H1 (cell line): ENCODE measurements at places on chromosomes 12 and 14. TPM values are rescaled to one million over a fixed set of nuclear protein-coding genes. Genes with fewer than 3 reads are reported as not detected.

GRCh38 chr12:100980856-100981255 lies 186.3 kb downstream of the ANO4 start:
- no peak for DNase-seq

DNA sequence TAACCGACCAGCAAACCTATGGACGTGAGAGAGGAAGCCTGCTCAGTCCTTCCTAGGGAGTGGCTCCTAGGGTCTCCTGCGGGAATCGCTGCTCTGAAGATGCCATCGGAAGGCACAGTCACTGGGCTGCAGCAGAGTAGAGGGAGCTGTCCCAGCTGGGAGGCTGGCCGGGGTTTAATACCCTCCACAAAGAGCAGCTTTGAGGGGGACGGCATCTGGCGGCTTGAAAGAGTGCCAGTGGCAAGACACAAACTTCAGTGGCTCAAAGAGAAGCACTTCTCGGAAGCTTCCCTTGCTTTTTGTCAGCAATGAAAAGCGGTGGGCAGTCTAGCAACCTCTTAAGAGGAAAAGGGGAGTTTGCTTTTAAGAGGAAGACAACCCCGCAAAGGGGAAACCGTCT lies 114.6 kb downstream of the TMEM132C start:
- DNase-seq = no peak

- no peak for DNase-seq
Observed at GRCh38 chr14:21096438-21096837, 2.0 kb downstream of the ZNF219 start.

DNA sequence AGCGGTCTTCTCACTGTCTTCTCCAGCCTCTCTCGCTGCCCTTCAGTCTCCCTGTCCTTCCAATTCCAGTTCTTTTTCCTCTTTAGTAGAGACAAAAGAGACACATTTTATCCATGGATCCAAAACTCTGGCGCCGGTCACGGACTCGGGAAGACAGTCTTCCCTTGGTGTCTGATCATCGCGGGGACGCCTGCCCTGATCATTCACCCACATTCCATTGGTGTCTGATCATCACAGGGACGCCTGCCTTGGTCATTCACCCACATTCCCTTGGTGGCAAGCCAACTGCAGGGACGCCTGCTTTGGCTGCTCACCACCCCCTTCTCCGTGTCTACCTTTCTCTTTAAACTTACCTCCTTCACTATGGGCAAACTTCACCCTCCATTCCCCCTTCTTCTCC lies 619.5 kb downstream of the RERGL start:
- DNase-seq = no peak

DNA sequence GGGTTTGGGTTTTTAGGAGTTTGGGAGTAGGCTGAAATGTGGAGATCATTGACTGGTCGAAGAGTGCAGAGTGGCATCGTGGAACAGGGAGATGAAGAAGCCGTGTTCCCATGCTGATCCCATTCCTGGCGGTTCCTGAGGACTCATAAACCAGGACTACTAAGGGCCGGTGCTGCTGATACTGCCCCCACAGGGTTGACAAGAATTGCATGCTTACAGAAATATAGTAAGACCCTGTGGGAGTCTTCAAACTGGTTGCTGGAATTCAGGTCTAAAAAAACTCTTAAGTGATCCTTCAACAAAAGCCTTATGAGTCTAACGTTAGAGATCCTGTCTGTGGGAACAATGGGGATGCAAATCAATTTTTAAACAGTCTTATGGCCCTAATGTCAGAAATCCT lies 64.0 kb upstream of the ARHGAP5 start:
- no peak for DNase-seq

CCDC198 gene
- total RNA-seq = not detected in 2 replicates

GRCh38 chr14:92945544-92945943 lies 22.6 kb downstream of the CHGA start:
- no peak for DNase-seq

CLECL1 gene
- total RNA-seq = not detected in 2 replicates

- DNase-seq = no peak
Observed at GRCh38 chr12:128784030-128784760, 39.6 kb downstream of the SLC15A4 start.

GRCh38 chr12:1544996-1545700 lies 49.2 kb downstream of the FBXL14 start:
- no peak for DNase-seq

CMA1 gene
- not detected in 2 replicates for total RNA-seq

DNA sequence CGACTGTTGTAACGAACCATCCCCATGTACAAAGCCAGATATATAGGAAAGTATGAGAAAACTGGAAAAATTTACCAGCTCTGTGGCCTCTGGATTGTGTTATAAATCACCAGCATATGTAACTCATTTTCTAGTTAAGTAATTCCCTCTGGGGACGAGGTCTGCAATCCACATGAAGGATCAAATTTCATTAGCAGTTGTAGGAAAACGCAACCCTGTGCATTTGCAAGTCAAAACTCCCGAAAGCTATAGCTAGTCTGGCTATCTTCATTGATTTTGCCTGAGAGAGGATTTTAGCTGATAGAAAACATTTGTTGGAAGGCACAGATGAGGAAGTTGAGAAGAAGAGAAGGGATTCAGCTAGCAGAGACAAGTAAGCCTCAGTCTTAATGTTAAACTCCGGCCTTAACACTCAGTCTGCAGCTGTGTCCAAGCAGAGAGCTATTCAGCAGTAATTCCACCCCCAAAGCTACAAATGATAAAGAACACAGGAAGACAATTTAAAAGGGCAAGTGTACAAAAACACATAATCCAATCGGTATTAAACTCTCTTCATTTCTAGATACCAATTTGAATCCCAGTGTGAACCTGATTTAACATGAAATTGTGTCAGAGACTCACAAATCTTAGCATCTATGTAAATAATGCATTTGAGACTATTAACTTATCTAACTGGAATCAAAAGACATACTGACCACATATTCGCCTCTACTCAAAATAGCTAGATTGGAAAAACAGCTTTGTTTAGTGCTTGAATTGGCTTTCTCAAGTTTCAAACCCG lies 54.2 kb upstream of the CERS5 start:
- DNase-seq = no peak

GRCh38 chr12:105107171-105107493 lies 399 bp upstream of the WASHC4 start:
- no peak for DNase-seq

DNA sequence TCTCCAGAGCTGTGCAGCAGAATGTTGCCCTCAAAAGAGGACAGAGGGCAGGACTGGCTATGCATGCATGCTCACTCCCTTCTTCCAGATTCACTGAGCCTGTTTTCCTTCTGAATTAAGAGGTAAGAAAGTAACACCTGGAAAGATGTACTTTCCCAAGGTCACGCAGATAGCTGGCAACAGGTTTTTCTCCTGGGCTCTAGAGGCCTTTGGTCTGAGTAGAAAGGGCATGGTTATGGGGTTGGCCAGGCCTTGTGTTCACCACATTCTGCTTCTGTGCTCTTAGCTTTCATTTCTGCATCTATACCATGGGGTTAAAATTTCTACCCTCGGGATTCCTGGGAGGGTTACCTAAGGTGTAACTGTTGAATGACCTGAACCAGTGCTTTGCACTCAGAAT lies 57.5 kb downstream of the RASSF3 start:
- DNase-seq = no peak

ACVRL1 gene
- total RNA-seq = 0.09 TPM in 1 of 2 replicates, not detected in the other

DNA sequence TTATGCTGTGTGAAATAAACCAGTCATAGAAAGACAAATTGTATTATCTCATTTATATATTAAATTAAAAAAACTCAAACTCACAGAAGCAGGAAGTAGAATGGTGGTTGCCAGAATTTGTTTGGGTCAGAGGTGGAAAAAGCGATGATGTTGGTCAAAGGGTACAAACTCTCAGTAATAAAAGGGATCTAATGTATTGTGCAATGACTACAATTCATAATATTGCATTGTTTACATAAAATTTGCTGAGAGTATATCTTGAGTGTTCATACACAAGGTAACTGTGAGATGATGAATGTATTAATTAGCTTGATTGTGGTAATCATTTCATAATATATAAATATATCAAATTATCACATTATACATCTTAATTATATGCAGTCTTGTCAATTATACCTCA lies 56.7 kb downstream of the FOXG1 start:
- no peak for DNase-seq

GRCh38 chr12:664075-664778 lies 982 bp upstream of the NINJ2 start:
- no peak for DNase-seq

RHOJ gene
- not detected in 2 replicates for total RNA-seq

- no peak for DNase-seq
Observed at GRCh38 chr14:57029620-57030253, 219.5 kb upstream of the OTX2 start.

ACOT4 gene
- total RNA-seq = 0.48 and 0.80 TPM in 2 replicates

GRCh38 chr12:48441069-48441468 lies 31.3 kb upstream of the ANP32D start:
- no peak for DNase-seq

- DNase-seq = no peak
Observed at GRCh38 chr12:90102957-90103652, 394.5 kb upstream of the ATP2B1 start.

TAS2R7 gene
- total RNA-seq = not detected in 2 replicates

SLC10A1 gene
- not detected in 2 replicates for total RNA-seq

GRCh38 chr12:130236446-130236845 lies 74.2 kb downstream of the FZD10 start:
- DNase-seq = no peak

DNA sequence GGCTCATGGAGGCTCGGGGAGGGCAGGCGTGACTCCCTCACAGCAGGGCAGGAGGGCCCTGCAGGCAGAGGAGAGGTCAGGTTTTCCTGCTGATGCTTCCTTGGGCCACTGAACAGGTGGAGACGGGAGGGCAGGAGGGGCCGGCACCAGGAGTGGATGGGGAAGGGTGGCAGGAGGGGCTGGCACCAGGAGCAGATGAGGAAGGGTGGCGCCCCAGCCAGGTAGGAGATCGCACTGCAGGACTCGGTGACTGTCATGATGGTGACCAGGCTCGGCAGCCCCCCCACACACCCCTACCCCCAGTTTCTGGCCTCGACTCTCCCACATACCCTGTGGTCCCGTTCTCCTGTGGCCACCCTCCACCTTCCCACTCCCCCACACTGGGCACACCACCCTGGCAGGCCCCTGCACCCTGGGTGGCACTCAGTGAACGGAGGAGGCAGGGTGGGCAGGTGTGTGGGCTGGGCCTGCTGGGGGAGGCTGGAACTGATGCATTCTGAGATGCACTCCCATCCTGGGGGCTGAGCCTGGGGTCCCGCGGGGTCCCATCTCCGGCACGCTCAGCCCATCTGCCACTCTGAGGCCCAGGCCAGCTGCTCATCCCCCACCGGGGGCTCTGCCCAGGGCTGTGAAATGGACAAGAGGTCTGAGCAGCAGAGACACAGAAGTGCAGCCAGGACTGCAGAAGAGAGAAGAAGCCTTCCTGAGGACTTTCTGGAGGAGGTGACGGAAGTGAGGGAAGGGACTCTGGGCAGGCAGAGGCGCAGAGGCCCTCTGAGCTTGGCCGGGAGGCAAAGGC lies 2.8 kb downstream of the NUDT14 start:
- DNase-seq = no peak

KRT6C gene
- total RNA-seq = not detected in 2 replicates

DNA sequence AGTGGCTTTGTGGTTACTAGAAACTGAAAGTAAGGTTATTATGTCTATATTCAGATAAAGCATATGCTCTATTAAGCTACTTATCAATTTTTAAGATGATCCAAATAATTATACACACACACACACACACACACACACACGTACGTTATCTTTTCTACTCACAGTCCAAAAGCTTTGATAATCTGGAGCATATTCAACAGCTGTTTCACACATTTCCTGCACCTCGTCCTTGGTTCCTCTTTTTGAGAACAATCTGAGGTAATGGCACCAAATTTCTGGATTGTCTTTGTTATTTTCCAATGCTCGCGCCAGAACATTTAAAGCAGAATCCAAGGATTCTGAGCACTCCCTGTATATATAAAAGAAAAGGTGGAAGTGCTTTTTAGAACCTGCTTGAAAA lies 37.5 kb downstream of the ZFC3H1 start:
- DNase-seq = no peak

EP400 gene
- 69.6 and 69.7 TPM in 2 replicates for total RNA-seq

FAM177A1 gene
- 32.0 and 34.0 TPM in 2 replicates for total RNA-seq

ENDOU gene
- total RNA-seq = not detected in 2 replicates

DNA sequence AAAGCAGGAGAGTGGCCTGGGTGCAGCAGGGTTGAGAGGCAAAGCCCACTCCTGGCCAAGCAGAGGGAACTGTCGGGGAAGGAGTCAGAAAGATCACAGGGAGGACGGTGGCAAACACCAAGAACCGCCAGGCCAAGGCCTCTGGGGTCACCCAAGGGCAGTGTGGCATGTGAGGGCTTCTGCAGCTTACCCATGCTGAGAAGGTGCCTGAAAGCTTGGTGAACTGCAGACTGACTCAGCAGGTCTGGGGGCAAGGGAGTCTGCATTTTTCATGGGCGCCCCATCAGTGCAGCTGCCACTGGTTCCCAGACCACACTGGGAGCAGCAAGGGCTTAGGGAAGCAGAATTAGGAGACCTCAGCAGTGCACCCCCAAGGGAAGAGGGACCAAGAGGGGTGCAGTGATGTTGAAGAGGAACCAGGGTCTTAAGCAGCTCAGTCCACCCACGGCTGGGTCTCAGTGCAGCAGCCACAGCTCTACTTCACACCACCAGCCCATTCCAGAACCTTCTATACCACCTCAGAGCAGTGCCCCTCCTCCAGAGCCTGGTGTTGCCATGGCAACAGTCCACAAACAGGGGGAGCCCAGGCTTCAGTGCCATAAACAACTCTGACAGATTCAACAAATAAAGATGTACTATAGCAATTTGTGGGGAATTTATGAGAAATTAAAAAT lies 59.4 kb downstream of the ITPK1 start:
- no peak for DNase-seq

DNA sequence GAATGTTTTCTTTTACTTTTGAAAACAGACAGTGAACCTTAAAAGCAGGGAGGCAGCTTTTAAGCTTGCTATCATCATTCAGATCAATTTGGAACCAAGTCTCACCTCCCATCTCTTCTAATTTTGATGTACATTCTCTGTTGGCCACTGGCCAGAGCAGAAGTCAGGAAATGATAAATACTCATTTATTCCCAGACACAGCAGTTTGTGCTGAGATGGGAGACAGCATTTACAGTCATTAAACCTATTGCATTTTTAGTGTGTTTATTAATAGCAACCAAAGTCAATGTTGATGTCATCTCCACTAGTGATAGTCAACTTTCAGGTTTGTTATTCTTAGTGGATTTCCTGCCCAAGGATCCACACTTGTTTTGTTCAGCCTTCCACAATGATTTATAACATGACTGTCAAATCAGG lies 320.0 kb upstream of the ATP2B1 start:
- DNase-seq = no peak

DNA sequence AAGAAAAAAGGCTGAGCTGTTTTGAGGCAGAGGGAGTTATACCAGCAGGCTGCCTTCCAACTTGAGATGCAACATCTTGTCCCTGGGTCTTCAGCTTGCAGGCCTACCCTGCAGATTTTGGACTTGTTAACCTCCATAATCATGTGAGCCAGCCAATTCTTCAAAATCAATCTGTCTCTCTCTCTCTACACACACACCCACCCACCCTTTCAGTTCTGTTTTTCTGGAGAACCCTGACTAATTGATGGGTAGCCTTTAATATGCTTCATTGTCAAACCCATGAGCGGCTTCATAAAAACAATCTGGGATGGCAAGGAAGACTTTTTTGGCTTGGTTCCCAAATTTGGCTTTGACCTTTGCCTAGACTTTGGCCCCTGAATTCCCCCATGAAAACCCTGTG lies 113.9 kb downstream of the TMX1 start:
- no peak for DNase-seq

- DNase-seq = peak; percentile 84
Observed at GRCh38 chr14:104723651-104724406, at the start of gene ADSS1. TSS of gene ADSS1 (plus strand) at chr14:104724229. CDS start at chr14:104724271, 42 bp downstream.

- no peak for DNase-seq
Observed at GRCh38 chr14:75183225-75183624, 6.8 kb upstream of the TMED10 start.
